Hippocampal formation (tissue), 2 donors: ENCODE measurements at places on chromosomes 11 and 22.

DNA sequence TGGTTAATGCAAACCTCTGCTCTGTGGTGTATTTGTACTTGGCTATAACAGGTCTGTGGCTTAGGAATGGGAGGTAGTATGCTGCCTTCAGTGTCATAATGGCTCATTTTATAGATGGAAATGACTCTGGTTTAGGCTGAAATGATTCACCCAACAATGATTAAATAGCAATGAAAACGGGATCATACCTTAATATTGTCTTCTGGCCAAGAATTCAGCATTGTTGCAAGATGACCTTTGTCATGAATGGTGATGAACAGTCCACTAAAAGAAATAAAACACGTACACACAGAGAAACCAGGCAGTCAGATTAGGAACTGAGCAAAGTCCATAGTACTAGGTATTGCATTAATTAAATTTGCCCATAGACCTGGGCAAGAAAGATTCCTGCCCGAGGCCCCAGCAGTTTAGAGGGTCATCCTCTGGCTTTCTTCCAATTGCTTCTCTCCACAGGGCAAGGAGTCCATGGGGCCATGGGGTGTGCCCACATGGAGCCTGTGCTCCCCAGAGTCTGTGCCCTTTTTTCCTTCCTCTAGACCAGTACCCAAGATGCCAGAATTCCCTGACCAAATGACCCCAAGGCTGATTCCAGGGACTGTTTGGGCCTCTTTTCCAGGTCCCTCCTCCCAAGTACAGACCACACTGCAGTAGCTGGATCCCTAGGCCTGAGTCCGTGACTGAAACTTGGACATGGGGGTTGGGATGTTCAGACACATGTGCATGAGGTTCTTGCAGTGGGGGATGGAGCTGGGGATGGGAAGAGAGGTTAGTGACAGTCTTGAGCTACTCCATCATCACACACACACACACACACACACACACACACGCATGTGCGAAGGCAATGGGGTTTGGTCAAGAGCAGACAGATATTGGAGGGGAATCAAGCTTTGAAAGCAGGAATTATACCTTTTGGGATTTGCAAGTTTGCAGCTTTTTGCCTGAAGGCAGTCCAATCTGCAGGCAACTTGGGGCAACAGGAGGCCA, 134.2 kb downstream of the CCDC81 start:
- DNase-seq: no peak

DNA sequence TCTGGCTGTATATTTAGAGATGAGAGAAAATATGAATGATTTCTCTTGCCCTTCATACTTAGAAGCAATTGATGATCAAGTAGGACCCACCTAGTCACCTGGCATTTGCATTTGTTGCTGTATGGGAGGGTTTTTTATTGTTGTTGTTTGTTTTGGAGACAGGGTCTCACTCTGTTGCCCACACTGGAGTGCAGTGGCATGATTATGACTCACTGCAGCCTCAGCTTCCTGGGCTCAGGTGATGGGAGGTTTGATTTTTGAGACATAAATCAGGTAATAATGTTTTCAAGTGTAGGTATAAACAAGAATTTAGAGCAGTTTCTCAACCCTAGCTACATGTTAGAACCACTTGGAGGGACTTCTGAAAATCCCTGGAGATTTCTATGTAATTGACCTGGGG, 63.0 kb downstream of the TNRC6B start:
- no peak for DNase-seq

- peak; percentile 49 for DNase-seq
These were observed 41.4 kb downstream of the PPFIBP2 start for GRCh38 chr11:7555052-7555699.

DNA sequence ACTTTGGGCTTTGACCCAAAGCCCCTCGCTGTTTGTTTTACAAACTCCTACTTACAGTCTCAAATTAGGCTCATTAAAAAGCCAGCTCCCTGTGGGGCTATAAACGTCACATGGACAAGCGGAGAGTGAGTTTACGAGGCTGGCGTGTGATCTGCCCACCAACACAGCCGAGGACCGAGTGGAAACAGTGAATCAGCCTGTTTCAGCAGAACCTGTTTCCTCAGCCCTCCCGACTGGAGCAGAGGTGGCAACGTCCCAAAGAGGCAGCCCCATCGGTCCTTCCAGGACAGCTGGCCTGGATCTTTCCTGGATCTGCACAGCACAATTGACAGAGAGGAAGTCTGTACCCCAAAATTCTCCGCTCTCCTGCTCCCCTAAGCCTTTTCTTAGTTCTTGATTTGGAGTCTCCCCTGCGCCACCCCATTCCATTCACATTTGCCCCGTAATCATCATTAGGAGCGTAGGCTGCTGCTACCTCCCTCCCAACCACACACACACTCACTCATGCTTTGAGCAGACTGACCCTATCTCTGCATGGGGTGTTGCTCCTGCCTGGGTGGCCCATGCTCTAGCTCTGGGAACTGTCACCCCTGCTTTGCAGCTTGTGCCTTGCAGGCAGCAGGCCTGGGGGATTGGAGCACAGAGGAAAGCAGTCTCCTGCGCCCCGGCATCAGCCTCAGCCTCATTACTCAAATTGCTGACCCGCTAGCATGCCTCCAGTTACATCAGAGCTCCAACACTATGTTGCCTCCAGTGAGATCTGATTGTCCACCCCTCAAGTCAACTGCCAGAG, 117.8 kb downstream of the NAT10 start:
- no peak for DNase-seq

GRCh38 chr11:1399386-1400316, 9.9 kb downstream of the BRSK2 start:
- no peak for DNase-seq

DNA sequence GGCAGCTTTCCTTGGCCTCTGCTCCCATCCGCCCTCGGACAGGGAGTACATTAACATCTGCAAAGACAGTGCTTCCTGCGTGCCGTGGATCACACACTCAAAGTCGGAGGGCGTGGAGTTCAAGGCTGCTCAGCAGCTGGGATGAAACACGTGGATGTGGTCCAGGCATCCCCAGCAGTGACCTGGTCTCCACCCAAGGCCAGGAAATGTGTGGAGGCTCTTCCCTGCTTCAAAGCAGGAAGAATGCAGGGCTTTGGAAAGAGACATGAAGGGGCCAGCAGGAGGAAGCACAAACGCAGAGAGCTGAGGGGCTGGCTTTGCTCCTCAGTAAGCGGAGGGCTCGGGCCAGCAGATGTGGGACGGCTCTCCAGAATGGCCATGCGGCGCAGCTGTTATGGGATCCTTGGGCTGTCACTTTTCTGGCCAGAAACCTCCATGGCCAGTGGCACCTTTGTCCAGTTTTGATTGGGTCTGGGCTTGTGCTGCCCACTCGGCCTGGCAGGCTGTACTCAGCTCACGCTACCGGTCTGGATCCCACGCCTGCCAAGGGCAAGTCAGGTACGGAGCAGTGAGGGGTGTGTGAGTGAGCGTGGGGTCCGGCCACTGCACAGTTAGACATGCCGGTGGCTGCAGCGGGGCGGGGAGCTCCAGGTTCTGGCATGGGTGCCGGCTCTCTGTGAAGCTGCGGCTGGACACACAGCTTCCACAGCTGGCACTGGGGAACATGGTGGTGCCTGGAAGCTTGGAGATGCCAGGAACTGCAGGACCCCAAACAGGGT, 438.0 kb downstream of the TBC1D22A start:
- no peak for DNase-seq

DNA sequence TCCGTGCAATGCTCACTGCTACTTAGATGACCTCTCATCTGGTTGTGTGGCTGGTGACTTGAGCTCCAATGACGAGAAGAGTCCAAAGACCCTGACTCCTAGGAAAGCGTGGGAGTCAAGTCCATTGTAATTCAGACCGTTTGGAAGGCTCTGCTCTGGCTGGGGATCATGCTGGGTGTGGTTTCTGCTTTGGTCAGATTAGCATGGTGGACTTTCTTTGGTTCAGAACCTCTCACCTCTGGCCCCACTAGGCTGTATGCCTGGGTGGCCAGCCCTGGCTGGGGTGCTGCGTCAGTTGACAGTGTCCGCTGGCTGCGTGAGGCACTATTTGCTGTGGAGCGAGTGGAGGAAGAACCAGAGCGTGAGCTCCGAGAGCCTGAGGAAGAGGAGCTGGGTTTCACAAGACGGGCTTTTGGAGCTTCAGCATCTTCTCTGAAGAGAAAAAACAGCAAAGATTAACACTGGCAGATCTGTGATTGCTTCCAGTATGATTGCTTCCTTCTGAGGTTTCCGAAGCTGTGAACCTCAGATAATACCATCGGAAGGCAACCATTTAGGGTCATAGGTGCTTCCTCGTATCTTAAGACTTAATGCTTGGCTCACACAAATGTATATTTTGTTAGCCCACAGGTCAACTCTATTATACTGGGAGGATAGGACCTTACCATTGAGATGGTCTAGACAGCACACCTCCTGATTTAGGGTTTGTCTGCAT, 11.6 kb upstream of the HSPA8 start:
- no peak for DNase-seq

- peak; percentile 45 for DNase-seq
These were observed 27.8 kb upstream of the PPARA start for GRCh38 chr22:46122511-46122971.

- no peak for DNase-seq
These were observed 3.8 kb downstream of the KCNC1 start for GRCh38 chr11:17738151-17738973.

DNA sequence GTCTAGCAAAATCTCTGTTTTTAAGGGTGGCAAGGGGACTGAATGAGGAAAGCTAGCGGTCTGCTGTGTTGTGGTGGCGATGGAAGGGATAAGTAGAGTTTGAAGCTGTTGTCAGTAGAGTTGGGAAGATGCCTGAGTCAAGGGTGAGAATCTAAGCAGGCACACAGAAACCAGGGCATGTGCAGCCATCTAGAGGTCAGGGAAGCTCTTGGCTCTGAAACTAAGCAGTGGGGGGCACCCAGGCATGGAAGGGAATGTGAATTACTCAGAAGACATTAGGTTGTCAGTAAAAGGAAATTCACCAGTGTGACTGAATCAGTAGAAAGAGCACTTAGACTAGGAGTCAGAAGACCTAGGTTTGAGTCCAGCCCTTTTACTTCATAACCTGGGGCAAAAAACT, 15.4 kb downstream of the BMAL1 start:
- no peak for DNase-seq

DNA sequence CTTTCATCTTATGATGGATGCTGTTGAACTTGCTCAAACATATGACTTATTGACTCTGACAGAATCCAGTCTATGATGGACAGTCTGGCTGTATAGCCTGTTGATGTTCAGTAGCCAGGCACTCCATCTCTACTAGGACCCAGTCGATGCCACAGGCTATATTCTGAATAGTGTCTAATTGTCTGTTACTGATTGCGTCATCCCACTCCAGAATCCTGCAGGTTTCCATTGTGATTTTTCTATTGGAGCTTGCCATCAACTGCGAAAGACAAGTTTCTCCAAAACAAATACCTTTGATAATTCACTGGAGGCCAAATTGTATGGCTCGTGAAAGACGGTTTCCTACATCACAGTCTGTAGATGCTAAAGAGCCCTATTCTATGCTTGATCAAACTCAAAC, 481.7 kb upstream of the CHORDC1 start:
- DNase-seq: no peak
